ENCODE measurements at places on chromosomes 6 and 20.
A peak's percentile ranks its signal among the peaks of the same experiment; 100 is the strongest.

GRCh38 chr20:53914781-53915445, 155.5 kb downstream of the BCAS1 start:
- no peak for DNase-seq

DNA sequence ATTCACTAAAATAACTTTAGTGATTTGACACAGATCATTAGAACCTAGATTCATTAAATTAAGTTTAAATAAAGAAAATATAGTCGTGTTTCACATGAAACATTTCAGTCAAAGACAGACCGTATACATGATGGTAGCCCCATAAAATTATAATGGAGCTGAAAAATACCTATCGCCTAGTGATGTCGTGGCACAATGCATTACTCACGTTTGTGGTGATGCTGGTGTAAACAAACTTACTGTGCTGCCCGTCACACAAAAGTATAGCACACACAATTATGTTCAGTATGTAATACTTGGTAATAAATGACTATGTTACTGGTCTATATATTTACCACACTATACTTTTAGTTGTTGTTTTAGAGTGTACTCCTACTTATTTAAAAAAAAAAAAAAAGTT, 17.3 kb downstream of the DST start:
- no peak for DNase-seq

DNA sequence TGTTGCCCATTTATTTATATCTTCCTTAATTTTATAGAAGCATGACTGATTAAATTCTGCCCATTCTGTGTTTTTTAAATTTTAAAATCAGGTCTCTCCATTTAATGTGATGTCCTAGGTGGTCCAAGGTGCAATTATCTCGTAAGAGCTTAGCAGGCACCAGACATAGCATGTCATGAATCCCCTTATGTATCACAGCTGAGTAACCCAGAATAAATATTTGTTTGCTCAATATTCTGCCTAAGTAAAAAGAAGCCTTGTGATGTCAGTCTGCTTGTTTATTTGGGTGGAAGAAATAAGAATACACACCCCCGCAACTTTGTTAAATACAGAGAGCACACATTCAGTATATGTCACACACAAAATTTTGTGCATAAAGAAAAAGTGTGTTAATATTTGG, 211.3 kb downstream of the FARS2 start:
- peak; percentile 11 for DNase-seq

GRCh38 chr20:58389324-58389967, 417 bp downstream of the VAPB start:
- peak; percentile 39 for DNase-seq

DNA sequence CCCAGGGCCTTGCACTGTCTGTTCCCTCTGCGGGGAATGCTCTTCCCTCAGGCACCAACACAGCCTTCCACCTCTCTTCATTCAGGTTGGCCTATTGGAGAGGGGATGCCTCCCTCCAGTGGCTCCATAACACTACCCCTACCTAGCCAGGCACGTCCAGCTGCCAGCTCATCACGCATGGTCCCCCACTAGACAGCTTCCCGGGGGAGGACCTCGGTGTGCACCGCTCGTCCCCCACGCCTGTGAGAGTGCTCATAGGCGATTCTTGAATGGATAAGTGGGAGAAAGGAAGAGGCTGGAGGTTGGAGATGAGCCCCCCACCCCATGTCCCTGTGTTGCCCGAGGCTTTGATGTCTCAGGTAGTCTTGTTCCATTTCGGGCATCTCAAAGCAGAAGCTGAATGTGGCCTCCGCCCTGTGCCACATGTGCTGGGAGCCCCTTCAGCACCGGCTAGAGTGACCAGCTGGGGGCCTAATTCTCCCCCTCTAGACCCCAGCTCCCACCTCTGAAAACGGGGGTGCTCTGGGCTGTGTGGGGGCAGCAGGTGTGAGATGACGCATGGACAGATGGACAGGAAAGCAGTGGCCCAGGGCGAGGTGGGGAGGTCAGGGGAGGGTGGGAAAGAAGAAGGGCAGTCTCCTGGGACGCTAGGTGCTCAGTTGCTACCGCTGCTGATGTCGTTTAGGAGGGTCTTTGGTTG, 333.0 kb downstream of the TAF4 start:
- no peak for DNase-seq

- no peak for DNase-seq
Observed at GRCh38 chr20:54195483-54196472, 12.1 kb upstream of the PFDN4 start.

DNA sequence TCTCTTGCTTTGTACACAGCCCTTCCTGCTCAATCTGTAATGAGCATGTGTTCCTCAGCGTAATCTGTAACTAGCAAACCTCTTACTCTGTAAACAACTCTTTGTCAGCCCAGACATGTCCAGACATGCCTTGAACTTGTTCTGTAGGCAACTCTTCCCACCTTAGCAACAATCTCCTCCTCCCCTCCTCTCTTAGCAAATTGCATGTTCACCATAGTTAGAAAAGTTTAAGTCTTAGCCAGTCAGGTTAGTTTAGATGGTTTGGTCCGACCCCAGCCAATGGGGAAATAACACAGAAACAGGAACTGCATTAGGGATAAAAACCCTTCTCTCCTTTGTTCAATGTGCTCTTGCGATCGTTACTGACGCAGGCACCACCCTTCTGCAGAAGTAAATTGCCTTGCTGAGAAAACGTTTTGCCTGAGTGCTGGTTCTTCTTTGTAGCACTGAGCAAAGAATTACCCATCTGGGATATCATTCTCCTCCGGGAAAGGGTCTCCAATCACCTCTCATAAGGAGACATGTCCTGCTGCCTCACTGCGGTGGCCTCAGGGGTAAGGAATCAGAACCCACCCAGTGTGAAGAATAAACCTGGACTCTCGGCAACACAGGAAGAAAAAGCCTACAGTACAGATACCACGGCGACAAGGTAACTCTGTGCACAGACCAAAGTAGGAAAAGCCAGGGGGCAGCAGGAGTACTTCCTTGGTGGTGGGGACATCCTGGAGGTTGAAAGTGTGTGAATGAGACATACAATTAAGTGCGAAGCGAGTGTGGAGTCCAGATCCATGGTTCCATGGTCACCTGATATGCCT, 26.2 kb downstream of the PLN start:
- DNase-seq: no peak

DNA sequence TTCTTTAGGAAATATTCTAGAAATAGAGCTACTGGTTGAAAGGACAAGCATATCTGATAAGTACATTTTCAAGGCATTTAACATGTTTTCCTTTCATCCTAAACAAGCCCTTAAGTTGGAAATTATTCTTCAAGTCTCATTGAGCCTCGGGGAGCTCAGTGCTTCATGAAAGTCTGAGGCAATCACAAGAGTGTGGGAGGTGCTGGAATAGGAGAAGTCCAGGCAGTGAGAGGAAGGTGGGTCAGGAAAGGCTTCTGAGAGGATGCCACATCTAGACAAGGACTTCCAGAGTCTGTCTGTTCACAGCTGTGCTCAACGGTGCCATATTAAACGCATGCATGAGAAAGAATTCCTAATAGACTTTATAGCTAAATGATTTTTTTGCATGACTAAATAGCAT, 69.8 kb downstream of the CD83 start:
- DNase-seq: no peak

DNA sequence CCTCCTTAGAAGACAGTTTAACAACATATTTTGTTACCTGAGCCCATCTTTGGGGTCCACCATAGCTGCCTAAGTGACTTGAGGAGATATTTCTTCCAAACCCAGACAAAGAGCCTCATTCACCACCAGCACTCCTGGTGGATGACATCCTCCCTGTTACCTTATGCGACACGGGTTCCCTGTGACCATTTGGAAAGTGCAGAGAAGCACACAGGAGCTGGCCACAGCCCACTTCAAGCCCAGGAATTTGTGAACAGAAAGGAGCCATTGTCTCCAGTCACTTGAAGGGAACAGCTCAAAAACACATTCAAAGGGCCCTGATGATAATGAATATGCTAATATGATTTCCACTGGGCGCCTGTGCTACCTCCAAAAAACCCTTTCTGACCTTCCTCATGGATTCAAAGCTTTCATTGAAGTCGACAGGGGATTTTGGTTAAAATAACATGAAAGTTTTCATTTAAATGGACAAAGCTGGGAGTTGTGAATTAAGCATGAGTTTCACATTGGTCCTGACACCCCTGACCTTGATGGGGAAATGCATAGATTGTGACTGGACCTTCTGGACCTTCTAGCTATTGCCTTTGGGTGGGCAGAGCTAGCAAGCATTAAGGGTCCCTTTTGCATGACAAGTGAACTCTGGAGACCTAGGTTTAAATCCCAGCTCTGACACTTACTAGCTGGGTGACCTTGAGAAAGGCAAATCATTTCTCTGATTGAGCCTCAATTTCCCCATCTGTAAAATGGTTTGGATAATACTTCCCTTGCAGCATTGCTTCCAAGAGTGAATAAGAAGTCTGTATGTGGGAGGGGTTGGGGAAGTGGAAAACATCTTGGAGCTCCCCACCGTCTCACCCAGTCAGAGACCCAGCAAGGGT, 83.3 kb upstream of the SIRPA start:
- DNase-seq: no peak

- no peak for DNase-seq
Observed at GRCh38 chr6:164563924-164564323, 745.5 kb downstream of the C6orf118 start.

DNA sequence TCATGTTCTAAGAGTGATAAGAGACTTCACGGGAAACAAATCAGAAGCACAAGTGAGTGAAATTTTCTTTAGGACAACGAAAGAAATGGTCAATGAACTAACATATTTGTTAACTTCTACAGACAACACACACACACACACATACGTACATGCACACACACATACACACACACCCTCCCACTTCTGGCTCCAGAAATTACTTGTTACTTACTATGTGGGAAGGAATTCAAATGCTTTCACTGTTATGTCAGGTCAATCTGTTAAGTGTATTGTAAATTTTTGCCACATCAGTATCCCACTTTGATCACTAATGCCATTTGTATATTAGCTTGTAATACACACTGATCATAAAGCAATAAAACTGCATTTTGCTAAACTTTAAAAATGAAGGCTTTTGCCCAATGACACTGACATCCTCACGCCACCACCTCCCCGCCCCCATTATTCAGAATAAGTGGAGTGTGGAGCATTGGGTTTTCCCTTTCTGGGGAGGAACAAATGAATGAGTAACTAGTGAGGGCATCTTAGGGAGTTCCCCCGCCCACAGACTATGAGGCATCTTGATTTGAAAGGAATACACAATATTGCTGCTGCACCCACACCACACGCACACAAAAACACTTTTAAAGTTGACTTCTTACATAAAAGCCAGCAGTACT, 76.2 kb downstream of the ATXN1 start:
- DNase-seq: no peak

DNA sequence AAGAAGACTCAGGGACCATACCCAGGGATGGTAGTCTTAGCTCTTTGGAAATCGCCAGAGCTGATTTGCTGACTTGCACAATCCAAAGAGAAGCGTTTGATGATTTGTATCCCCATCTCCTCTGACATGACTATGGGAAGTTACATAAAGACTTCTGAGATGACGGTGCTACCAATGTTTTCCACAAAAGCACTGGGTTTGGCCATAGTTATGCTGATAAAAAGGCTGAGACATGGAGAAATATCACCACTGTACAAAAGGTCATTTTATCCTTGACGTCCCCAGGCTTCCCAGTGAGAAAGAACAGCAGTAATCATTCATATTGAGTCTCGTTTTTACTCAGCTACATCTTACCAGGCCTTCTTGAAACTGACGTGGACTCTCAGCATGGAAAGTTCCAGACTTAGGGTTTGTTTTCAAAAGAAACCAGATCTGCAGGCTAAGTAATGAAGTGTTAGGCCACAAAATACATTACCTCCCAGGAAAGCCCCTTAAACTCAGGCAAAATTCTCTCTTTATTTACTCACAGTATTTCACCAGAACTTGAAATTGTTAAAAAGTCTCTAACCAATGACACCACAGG, 370.3 kb upstream of the JARID2 start:
- no peak for DNase-seq

DNA sequence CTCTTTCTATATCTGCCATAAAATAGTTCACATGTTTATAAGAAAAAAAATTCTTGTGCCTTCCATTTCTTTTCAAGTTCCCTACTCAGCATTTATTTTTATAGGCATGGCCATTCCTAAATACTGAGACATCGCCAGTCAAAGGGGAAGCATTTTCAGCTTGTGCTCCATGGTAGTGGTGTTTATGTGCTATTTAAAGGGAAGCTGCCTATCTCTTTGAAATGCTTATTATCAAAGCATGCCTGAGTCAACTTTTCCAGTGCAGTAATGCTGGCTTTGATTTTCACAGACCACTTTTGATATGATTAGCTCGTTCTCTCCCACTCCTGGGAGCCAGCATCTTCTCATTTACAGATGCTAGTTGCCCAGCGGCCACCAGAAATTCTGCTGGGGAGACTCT, 124.1 kb upstream of the RIN2 start:
- no peak for DNase-seq

- no peak for DNase-seq
Observed at GRCh38 chr6:166633732-166634535, 6.9 kb upstream of the RPS6KA2 start.

DNA sequence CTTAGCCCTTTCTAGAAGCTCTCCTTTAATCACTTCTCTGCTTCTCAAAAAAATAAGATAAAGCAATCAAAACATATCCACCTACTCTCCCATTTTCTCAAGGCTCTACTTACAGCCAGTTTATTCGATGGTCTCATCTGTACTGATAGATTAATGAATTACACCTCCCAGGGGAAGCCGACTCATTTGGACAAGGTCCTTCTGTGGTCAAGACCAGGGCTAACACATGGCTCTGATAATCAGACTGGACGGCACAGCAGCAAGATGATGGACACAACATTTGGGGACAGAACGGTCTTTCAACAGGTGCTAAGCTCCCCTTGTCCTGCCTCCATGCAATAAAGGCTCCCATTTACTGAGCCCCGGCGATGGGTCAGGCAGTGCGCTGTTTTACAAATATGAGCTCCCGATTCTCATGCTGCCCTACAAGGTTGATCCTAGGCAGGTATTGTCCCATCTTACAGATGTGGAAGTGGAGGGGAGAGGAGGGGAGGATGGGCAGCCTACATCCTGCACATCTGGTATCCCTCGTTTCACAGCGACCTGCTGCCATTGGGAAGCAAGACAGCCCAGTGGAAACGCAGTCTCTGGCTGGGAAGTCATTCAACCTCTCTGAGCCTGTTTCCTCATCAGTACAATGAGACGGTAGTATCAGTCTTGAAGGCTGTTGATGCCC, 15.7 kb downstream of the CPNE5 start:
- no peak for DNase-seq

GRCh38 chr6:52549428-52549827, 27.4 kb downstream of the TRAM2 start:
- DNase-seq: no peak

DNA sequence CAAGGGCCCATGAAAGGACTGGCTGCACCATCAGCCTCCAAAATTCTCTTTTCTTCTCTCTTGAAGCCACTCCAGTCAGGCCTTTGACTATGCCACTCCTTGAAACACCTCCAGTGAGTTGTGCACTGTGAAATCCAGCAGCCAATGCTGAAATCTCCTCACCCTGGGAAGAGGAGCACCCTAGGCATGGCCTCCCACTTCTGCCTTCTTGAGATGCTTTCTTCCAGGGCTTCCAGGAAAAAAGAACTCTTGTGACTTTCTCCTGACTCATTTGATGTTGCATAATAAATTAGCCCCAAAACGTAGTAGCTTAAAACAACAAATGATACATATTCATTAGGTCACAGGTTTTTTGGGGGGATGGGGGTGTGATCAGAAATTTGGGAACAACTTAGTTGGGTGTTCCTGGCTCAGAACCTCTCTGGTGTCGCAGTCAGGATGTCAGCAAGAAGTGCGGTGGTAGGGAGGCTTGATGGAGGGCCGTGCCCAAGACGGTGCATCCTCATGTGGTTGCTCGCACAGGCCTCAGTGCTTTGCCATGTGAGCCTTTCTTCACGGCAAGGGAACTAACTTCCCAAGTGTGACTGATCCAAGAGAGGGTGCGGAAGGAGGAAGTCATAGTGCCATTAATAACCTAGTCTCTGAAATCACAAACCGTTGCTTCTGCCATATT, 12.1 kb downstream of the NCR2 start:
- DNase-seq: no peak
